Sciatic nerve (tissue), 2 donors: ENCODE measurements at places on chromosomes 3 and 15.
A peak's percentile ranks its signal among the peaks of the same experiment; 100 is the strongest.

- DNase-seq, result no peak
These were observed 1.6 kb upstream of the UBA3 start for GRCh38 chr3:69081583-69082262.

GRCh38 chr3:142098964-142099363 lies 50.4 kb downstream of the TFDP2 start:
- no peak for DNase-seq

GRCh38 chr3:42010530-42010929 lies 48.6 kb upstream of the ULK4 start:
- DNase-seq, result no peak

DNA sequence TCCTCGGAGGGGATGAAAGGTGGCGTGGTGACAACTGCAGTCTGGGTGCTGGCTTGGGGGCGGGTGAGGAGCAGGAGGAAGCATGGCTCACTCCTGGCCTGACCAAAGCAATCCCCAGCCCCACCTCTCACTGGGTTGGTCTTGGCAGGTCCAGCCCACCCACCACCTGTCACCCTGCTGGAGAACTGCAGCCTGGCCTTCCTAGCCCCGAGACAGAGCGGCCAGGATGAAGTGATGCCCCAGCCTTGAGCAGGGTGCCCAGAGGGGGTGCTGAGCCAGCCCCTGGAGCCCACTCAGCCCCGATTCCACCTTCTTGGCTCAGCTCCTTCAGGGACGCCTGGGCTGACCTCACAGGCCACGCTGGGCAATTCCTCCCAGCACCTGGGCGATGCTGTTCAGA lies 89.9 kb downstream of the IQSEC1 start:
- no peak for DNase-seq

DNA sequence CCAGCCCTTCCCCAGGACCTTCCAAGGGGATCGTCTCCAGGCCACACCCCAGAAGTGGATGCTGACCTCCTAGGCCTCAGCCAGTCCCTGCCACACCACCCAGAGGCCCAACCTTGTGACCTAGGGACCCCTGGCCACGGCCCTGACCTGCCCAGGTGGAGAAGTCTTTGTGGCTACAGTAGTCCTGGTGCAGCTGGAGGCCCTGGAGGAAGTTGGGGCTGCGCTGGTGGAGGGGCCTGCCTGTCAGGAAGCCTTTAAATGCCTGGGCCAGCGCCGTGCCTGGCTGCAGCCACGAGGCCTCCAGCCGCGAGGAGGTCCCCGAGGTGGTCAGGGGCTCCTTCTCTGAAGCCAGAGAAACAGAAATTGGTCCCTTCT lies 23.4 kb downstream of the PLA2G4D start:
- no peak for DNase-seq

DNA sequence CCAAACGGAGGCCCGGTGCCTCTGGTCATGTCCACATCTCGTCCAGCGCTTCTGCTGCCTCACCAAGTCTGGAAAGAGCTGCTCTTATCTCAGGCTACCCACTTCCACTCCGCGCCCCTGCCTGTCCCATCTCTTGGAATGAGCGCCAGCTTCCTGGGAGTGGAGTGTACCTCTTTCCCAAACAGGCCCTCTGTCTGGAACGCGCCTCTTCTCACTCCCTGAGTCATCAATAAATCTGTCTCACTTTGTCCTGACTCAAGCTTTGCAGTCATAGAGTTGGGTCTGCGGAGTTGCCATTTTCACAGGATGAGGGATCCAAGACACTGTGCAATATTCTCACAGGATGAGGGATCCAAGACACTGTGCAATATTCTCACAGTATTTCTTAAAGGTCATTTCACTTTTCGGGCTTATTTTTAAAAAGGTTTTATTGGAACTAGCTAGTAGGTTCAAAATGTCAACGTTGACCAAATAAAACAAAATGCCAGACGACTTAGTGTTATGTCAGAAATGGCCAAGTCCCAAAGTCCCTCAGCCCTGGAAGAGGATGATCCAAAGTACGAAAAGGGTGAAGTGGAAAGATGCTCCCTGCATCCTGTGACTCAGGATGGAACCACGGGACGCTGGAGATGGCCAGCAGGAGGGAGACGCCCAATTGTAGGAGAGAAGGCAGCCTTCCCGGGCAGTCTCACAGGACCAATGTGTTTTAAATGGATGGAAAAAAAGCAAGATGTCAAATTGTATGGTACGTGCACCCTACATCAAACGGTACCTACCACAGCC lies 81.1 kb downstream of the CHSY1 start:
- no peak for DNase-seq

DNA sequence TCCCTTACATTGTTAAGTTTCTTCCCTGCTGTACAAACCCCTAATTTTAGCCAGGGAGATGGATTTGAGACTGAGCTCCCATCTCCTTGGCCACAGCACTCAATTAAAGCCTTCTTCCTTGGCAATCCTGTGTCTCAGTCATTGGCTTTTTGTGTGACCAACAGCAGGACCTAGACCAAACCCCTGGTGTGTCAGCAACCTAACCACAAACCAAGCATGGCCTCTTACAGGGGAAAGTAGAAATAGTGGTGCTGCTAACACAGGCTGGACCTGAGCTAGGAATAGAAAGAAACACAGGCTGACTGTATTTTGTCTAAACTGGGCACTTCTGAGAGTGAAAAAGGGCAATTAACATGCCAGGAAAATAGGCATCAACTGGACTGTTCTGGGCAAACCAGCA lies 37.9 kb downstream of the PPCDC start:
- no peak for DNase-seq

DNA sequence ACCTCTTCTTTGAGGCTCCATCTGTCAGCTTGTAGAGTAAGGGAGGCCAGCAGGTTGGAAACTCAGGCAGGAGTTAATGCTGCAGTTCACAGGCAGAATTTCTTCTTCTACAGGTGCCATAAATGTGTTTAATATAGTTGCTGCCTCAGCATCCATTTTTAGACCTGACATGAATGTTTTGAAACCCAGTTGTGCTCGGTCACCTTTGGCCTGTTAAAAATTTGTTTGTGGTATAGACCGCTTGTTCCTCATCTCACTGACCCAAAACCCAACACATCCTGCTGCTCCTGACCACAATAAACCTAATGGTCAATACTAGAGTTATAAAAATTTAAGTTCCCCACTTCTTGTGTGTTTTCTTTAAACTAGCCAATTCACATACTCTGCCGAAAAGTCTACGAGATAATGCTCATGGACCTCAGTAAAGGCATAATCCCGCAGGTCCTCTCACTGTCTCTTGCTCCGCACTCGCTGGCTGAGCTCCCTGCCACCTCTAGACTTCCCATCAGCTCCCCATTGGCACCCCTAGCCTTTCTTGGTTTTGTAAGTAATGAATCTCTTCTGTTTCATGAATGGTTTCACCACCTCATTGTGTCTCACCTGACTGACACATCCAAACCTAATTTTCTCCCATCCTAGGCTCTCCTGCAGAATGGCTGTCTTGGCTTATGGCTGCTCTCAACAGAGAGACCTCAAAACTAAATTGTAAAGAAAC lies 138.5 kb upstream of the STRIT1 start:
- DNase-seq, result no peak

DNA sequence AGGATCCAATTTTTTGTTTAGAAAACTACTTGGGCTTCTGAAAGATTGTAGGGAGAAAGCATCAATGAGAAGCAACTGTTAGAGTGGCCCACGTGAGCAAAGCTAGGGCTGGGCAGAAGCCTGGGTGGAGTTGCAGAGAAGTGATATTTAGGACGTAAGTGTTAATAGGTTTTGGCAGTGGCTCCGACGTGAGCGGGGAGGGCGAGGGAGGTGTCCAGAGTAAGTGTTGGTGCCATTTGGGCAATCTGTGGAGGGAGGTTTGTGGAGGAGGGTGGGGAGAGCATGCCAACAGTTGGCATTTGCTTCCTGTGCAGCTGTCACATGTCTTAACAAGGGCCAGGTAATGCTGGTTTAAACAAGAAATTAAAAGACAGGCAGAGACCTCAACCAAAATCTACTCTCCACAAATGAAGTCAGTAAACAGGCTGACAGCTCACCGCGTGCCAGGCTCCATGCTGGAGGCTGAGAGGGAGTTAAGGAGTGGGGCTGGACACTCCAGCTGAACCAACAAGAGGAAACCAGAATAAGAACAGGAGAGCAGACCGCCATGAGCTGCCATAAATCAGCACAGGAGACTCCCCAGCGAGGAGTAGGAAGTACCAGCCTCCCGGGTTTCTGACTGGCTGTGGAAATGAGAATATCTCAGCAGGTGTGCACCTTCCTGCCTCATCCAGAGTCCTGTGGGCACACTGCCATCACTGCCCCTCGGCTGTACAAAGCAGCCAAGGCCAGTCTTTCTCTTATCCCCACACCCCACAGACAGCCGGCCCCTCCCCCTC lies 232.6 kb downstream of the ABHD5 start:
- DNase-seq, result no peak

GRCh38 chr3:16227566-16227965 lies 37.2 kb downstream of the DPH3 start:
- no peak for DNase-seq

DNA sequence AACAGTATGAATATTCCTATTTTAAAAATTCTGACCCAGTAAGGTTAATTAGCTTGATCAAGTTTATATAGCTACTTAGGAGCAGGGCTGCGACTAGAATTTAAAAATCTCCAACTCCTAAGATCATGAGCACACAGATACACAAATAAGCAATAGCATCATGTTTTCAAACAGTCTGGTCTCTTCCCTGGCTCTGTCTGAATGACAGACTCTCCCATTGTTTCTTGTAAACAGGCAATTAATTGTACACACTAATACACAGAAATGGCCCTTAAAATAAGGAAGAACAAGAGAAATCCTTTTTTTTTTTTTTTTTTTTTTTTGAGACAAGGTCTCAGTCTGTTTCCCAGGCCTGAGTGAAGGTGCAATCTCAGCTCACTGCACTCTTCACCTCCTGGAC lies 1064.4 kb upstream of the CFAP20DC start:
- no peak for DNase-seq

DNA sequence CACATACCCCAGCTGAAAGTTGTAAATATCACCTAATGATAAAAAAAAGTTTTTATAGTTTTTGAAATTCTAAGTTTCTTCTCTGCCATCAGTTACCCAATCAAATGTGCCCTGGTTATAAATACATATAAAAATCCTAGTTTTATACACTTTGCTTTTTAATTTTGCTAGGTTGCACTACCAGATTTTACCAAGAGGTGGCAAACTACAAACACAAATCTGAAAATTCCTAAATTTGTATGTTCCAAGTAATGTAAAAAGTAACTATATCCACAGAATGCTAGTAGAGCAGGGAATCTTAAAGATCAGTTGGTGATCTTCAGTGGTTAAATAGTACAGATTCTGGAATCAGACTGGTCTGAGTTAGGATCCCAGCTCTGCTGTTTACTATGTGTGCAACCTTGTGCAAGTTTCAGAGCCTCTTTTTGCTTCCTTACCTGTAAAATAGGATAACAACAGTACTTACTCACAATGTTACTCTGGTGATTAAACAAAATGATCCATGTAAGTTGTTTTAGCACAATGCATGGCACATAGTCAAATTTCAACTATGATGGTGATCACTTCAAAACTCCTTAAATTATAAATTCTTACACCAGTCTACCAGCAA lies 11.0 kb downstream of the TRPM7 start:
- DNase-seq, result no peak

GRCh38 chr3:158731938-158732855 lies at the start of gene RARRES1:
RARRES1 (minus strand) TSS chr3:158732457; CDS start chr3:158732415, 42 bp downstream.
- peak; percentile 83 for DNase-seq

- DNase-seq, result no peak
These were observed 126.7 kb downstream of the FOXP1 start for GRCh38 chr3:71456826-71457225.

DNA sequence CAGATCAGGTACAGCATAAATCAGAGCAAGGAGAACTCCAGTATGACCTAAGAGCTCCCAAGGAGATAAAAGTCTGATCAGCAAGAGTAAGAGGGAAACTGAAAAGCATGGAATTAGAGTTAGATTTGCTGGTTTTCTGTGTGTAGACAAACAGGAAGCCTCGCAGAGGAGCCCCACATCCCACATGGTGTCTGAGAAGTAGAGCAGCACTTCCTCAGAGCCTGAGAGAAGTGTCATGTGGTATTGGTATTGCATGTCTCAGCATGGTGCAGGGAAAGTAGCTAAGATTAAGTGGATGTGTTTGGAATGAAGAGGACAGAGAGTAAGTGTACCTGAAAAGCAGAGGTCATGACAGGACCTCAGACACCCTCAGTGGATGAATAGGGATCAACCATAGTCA lies 175.4 kb upstream of the GBE1 start:
- DNase-seq, result no peak

- no peak for DNase-seq
These were observed 29.7 kb upstream of the NDUFB4 start for GRCh38 chr3:120566243-120566975.

- DNase-seq, result no peak
These were observed 295.4 kb upstream of the TPRG1 start for GRCh38 chr3:188876370-188876769.

DNA sequence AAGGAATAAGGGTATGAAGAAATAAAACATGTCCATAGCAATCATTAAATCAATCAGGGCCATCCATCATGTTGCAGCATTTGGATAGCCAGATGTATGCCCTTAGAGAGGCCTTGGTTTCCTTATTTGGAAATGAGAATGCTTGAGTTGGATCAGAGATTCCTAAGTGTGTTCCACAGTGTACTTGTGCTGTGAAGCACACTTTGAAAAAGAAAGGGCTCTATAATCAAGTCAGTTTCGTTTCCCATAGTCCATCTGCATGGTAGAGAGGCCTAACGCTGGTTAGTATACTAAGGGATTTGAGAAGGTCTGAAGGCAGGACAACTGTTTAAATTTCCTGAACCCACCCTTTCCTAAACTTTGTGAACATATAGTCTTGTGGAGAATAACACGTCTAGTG lies 30.9 kb downstream of the RBMS3 start:
- DNase-seq, result no peak

- DNase-seq, result no peak
These were observed 44.0 kb downstream of the SYNM start for GRCh38 chr15:99148851-99149276.

DNA sequence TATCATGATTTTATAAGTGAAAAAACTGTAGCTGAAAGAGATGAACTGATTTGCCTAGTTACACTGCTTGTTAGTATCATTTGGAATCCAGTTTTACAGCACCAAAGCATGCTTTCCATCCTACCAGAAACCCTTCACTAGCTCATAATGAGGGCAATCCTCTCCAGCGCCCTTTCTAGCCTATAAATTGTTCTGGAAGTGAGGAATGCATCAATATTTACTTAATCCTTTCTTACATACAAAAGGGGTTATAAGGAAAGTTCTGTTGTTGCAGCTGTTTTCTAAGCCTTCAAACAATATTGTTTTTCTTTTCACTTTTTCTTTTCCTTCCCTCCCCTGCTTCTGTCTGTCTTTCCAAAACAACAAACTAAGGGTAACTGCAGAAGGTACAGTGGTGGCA lies 11.0 kb upstream of the PCCB start:
- DNase-seq, result no peak

- no peak for DNase-seq
These were observed 400.5 kb downstream of the PTPRG start for GRCh38 chr3:61961900-61962299.

- no peak for DNase-seq
These were observed 70.1 kb downstream of the SMAD3 start for GRCh38 chr15:67135494-67135893.
